Lower lobe of right lung (tissue), 2 donors: ENCODE measurements at places on chromosomes 6 and 20. TPM values are rescaled to one million over a fixed set of nuclear protein-coding genes. Genes with fewer than 3 reads are reported as not detected.
A peak's percentile ranks its signal among the peaks of the same experiment; 100 is the strongest.

The RNF144B gene
- 109 TPM for total RNA-seq

The LINC00237 gene
- total RNA-seq, result not detected

The SRMS gene
- total RNA-seq, result not detected

DNA sequence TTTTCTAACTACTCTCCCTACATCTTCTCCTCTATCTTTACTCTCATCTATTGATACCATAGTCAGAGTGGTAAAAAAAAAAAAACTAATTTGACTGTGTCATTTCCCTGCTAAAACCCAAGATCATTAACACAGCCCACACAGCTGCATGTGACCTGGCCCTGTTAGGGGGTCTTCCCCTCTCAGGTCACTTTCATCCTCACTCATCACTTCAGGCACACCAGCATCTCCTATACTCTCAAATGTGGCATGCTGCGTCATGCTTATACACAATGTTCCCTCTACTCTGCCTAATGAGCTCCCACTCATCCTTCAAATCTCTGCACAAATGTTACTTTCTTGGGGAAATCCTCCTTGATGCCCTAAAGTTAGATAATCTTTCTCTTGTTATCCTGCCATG is 86.8 kb downstream of the CDK19 start:
- H3K4me1 ChIP-seq, result no peaks in the 10 kb centered on the region
- H3K27ac ChIP-seq, result no peak overlapping the region
- H3K36me3 ChIP-seq, result no peaks in the 10 kb centered on the region
- H3K27me3 ChIP-seq, result no peaks in the 10 kb centered on the region
- H3K4me3 ChIP-seq, result no peak overlapping the region

- no peak overlapping the region for H3K4me3 ChIP-seq
- no peaks in the 10 kb centered on the region for H3K27me3 ChIP-seq
- no peaks in the 10 kb centered on the region for H3K4me1 ChIP-seq
These were observed 5.0 kb upstream of the FAM209A start for GRCh38 chr20:56519551-56519950.

DNA sequence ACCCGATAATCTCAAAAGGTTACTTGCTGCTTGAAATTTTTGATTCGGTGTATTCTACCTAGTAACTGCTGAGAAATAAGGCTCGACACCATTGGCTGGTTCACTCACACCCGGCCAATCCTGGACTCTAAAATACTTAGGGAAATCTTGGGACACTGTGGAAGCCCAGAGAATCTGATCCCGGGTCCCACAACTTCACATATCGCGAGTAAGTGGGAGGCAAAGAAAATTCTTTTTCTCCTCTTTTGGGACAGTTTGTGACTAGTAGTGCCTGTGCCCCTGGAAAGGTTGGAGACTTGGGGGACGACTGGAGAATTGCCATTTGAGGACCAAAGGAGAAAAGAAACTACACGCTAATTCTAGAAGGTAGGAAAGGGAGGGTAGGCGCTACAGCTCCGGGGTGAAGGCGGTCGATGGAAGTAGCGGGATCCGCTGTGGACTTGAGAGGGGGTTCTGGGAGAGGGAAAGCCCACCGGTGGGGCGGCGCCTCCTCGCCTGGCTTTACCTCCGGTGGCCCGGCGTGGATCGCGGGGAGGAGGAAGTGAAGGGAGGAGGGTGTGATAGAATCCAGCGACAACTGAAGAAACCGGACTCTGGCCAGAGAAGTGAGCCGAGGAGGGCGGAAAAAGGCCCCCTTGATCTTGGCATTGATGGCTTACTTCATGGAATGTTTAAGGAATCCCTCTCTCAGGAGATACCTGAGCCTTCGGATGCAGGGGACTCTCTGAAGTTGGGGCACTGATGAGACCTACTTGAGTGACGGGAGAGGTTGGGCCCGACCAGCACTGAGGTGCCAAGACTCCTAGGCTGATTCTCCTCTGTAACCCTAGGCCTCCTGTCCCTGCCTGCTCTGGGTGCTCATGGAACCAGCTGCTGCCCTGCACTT is 18.8 kb upstream of the BTN3A3 start:
- peak overlapping the region; percentile 89 for H3K27ac ChIP-seq
- H3K4me3 ChIP-seq, result peak overlapping the region; percentile 91
- DNase-seq, result peak; percentile 59
- peaks cover 34% of the 10 kb centered on the region for H3K4me1 ChIP-seq
- H3K36me3 ChIP-seq, result peaks cover 7% of the 10 kb centered on the region
- no peaks in the 10 kb centered on the region for H3K27me3 ChIP-seq

DNA sequence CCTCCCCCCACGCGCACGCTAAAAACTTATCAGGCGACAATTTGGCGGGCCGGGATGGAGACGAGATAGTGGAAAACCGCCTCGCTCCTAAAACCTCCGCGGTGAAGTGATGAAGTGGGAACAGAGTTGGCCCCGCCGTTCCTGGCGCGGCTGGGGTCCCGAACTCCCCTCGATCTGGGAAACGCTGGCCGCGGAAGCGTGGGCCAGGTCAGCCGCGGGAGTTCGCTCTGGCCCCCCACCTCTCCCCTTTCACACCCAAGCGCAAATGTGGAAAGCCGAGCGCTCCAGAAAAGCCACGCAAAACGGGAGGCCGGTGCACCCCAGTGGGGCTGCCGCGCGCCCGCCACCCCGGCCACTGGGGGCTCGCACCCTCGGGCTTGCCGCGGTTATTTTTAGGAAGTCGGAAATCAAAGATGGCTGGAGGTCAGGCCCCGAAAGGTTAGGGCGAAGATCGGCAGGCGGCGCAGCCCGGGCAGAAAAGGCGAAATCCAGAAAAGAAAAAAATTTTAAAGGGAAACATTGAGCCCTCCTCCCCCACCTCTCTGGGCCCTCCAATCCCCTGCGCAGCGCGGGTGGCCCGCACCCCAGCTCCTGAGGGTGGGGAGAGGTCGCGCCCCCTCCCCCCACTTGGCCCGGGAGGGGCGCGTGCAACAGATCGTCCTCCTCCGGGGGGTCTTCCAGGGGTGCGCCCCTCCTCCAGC is 1.0 kb downstream of the SALL4 start:
- H3K4me1 ChIP-seq, result peaks cover 23% of the 10 kb centered on the region
- H3K36me3 ChIP-seq, result no peaks in the 10 kb centered on the region
- no peak overlapping the region for H3K27ac ChIP-seq
- H3K27me3 ChIP-seq, result peaks cover 51% of the 10 kb centered on the region
- peak overlapping the region; percentile 50 for H3K4me3 ChIP-seq

- no peak overlapping the region for H3K4me3 ChIP-seq
- peaks cover 5% of the 10 kb centered on the region for H3K4me1 ChIP-seq
- no peaks in the 10 kb centered on the region for H3K27me3 ChIP-seq
- H3K36me3 ChIP-seq, result no peaks in the 10 kb centered on the region
- DNase-seq, result no peak
- no peak overlapping the region for H3K27ac ChIP-seq
These were observed 84.3 kb upstream of the TAB2 start for GRCh38 chr6:149233056-149233715.

DNA sequence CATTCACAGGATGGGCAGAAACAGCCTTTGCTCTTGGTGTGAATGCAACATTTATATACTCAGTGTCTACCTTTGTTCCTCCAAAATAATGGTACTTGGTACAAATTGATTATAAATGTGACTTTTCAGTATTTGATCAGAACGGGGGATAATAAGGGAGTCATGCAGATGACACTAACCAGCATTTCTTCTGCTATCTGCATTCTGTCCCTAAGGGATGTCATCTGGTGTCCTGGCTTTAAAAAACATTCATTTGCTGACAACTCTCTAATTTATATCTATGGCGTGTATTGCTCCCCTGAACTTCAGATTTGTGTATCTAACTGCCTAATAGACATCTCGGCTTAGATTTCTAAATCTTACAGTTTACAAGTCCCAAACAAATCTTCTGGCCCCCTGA is 76.4 kb upstream of the FLRT3 start:
- no peak overlapping the region for H3K27ac ChIP-seq
- no peak overlapping the region for H3K4me3 ChIP-seq

DNA sequence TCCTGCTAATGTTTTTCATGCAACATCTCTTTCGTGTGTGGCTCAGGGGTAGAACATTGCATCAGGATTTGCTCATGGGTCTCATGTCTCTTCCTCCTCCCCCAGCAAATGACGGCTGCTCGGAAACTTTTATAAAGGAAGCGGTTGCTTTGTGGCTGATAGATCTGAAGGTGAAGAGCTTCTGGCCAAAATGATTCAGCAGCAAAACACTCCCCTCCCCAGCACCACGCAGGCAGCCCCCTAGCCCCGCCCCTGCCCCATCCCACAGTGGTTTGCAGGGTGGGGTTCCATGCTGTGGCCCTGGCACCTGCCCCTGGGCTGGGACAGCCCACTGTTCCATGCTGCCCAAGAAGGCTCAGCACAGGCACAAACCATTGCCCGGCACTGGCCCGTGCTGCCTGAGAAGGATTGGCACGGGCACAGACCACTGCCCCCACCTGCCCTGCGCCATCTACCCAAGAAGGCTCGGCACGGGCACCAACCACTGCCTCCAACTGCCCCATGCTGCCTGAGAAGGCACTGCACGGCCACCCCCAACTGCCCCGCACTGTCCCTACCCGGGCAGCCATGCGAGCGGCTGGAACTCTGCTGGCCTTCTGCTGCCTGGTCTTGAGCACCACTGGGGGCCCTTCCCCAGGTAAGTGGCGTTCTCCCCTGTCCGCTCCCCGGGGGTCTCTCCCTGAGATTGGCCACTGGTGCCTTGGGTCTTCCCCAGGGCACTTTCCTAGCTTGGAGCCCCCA is at the start of gene CST7:
Gene CST7 (plus strand): TSS at position 331 of the 741 bp plus-strand sequence. CDS start 237 bp downstream, at position 568.
- H3K27me3 ChIP-seq, result peaks cover 9% of the 10 kb centered on the region
- H3K4me3 ChIP-seq, result peak within 1 kb of the TSS; percentile 39
- DNase-seq, result peak; percentile 62
- H3K36me3 ChIP-seq, result no peaks in the 10 kb centered on the region

DNA sequence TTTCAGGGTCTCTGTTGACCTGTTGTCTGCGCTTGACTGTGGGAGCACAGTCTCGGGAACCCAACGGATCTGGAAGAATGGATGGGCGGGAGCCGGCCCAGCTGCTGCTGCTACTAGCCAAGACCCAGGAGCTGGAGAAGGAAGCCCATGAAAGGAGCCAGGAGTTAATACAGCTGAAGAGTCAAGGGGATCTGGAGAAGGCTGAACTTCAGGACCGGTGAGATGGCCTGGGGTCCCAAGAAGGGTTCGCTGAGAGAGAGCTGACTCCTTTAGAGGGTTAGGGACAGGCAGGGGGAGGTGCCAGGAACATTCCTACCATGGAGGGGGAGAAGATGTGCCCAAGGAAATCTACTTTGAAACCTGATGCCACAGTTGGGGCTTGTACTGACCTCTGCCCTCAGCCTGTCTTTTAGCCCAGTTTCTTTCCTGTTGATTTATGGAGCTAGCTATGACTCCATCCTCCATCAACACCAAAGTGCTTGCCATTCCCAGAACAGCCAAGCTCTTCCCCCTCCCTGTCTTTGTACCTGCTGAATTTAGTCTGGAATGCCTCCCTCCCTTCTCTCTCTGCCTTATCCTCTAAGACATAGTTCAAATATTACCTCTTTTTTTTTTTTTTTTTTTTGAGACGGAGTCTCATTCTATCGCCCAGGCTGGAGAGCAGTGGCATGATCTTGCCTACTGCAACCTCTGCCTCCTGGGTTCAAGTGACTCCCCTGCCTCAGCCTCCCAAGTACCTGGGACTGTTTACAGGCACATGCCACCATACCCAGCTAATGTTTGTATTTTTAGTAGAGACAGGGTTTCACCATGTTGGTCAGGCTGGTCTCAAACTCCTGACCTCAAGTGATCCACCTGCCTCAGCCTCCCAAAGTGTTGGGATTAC is 12.2 kb downstream of the CEP250 start:
- H3K4me1 ChIP-seq, result no peaks in the 10 kb centered on the region
- peaks cover 82% of the 10 kb centered on the region for H3K36me3 ChIP-seq
- H3K27ac ChIP-seq, result no peak overlapping the region
- no peak for DNase-seq

GRCh38 chr20:37298190-37298939 is 8.9 kb downstream of the MANBAL start:
- H3K27me3 ChIP-seq, result no peaks in the 10 kb centered on the region
- no peak for DNase-seq
- peaks cover 38% of the 10 kb centered on the region for H3K36me3 ChIP-seq

DNA sequence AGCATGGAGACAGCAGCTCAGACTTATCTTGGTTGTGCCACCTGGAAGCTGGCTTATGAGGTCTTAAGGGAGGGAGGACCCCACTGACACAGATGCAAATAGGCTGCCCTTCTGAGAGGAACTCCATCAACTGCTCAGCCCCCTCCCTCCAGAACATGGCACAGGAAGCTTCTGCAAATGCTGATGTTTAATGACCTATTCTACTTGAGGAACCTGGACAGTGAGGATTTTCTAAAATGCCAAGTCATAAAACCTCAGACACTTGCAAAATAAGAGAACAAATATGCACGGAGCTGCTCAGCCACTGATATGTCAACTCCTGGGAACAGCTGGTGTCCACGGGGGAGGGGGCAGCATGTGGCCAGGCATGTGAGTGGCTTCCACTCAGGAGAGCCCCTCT is 3.5 kb downstream of the CST9 start:
- H3K4me3 ChIP-seq, result no peak overlapping the region
- H3K36me3 ChIP-seq, result no peaks in the 10 kb centered on the region
- H3K4me1 ChIP-seq, result no peaks in the 10 kb centered on the region
- no peak overlapping the region for H3K27ac ChIP-seq

GRCh38 chr20:39885975-39886649 is 802.9 kb downstream of the MAFB start:
- H3K36me3 ChIP-seq, result no peaks in the 10 kb centered on the region
- H3K4me1 ChIP-seq, result peaks cover 9% of the 10 kb centered on the region
- H3K4me3 ChIP-seq, result no peak overlapping the region
